NCI-H187 treated with DMSO at 0.1 percent for 48 hours (cell line): ENCODE measurements at places on chromosomes 5 and 9.
A peak's percentile ranks its signal among the peaks of the same experiment; 100 is the strongest.

- no peak for DNase-seq
These were observed 40.1 kb downstream of the SLC1A1 start for GRCh38 chr9:4530375-4530774.

GRCh38 chr5:165231821-165232508, 1726.5 kb downstream of the MAT2B start:
- DNase-seq = no peak

- no peak for DNase-seq
These were observed 12.9 kb downstream of the GRXCR2 start for GRCh38 chr5:145859897-145860296.

GRCh38 chr9:136625101-136626065, 37.3 kb upstream of the EGFL7 start:
- DNase-seq = no peak

DNA sequence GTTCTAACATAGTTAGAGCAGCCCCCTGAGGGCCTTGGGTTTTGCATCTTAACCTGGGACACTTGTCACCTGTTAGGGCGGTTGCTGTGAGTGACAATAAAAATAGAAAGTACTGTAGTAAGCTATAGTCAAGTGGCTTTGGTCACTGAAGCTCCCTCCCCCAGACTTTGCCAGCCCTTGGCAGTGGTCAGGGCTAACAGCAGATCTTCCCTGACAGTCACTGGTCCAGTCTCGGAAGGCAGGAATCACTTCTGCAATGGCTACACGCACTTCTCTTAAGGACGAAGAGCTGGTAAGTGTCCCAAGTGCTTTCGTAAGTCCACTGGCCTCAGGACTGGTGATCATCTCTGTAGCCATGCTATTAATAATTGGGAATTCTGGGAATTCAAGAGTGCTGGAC, 115.0 kb upstream of the RUSC2 start:
- DNase-seq = no peak

GRCh38 chr5:7393921-7394799, 1.8 kb upstream of the ADCY2 start:
- no peak for DNase-seq

DNA sequence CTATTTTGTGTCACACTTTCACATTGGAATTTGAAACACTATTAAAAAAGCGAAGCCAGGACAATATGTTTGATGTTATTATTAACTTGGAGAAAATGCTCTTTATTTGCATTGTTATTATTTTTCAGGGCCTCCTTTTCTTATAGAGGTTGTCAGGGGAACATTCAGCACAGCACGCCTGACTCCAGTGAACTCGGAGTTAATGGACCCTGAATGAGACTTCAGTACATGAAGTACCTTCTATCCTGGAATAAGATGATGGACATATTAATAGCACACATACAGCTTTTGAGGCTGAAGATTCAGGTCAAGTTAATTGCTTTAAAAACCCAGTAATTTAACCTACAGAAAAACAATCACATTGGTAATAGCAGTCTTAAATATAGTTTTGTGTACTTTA, 652.9 kb downstream of the SEMA5A start:
- no peak for DNase-seq

DNA sequence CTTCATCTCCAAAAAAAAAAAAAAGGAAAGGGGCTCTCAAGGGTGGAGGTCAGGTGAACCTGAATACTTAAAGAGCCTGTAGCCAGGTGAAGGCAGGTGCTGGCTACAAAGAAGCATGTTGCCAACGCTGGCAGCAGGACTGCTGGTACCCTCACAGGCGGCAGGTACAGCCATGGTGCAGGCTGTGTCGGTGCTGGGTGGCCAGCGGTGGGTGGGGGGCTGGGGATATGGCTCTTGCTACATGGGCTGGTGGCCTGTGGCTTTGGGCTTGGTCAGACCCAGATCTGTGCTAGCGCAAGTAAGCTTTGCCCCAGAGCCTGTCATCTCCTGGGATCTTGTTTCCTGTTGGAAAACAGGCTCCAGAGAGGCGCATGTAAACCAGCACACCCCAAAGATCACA, 86.3 kb upstream of the PHYKPL start:
- no peak for DNase-seq

- DNase-seq = no peak
These were observed 79.0 kb upstream of the TRIM32 start for GRCh38 chr9:116608064-116608463.

DNA sequence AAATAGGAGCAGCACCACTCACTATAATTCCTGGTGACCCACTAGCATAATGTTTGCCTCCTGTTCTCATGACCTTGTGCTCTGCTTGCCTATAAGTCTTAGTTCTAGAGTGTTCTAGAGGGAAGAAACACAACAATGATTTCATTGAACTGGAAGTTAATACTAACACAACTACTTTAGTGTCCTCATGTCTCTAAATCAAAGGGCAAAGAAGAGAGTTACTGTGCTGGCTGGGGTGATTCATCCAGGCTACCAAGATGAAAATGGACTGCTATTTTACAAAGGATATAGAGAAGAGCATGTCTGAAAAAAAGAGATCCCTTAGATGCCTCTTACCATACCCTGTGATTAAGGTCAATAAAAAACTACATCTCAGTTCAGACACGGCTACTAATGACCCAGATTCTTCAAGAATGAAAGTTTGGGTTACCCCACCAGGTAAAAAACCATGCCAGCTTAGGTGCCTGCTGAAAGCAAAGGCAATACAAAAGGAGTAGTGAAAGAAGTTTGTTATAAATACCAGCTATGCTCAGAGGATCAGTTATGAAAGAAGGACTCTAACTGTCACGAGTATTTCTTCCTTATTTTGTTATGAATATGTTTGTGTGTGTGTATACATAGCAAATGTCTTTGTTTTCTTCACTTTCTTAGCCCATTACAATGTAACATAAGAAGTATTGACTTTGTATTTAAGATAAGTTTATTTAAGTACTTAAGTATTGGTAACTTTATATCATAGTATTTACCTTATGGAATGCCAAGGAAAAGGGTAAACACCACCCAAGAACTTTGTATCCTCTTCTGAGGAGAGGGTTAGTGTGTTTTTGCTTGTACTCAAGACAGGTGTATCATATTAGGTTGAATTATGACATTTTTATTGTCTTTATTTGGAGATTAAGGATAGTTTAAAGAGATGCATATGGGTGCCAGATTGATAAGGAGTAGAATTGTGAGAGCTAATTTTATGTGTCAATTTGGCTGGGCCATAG, 314.1 kb upstream of the PTGER4 start:
- no peak for DNase-seq

DNA sequence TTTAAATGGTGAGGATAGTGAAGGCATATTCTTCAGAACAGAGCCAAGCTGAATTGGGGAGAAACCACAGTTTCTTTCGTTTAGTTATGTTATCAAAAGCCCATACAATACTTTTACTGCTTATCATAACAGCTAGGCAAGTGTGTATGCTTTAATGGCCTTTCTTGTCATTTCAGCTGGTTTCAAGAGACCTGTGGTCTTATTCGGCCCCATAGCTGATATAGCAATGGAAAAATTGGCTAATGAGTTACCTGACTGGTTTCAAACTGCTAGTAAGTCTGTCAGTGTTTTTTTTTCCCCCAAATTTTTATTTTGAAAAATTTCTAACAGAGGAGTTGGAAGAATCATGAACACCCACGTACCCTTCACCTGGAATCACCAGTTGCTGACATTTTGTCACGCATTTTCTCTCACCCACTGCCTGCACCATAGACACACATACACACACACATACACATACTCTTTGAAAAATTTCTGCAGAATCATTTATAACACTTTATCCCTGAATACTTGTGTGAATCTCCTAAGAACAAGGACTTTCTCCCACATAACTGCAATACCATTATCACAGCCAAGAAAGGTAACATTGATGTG, 63.7 kb downstream of the TJP2 start:
- no peak for DNase-seq

GRCh38 chr5:140336388-140336787, 10.0 kb downstream of the HBEGF start:
- no peak for DNase-seq

- DNase-seq = no peak
These were observed 253.4 kb downstream of the TRPM3 start for GRCh38 chr9:70868041-70868440.

DNA sequence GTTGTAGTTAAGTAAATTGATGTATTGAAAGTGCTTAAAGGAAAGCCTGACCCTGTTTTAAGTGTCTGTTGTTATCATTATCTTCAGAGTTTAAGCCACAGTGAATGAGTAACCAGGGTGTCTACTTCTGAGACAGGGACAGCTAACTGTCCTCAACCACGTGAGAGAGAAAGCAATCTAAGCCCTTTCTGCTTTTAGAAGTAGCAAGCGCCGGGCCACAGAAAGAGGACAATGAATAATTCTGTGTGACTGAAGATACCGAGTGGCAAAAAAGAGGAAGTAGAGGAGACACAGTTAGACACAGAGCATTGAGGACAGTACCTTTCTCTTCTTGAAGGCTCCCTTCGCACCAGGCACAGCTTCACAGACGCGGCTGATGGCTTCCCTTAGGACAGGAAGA, 86.3 kb downstream of the S1PR3 start:
- no peak for DNase-seq

- no peak for DNase-seq
These were observed 181.3 kb downstream of the DCP2 start for GRCh38 chr5:113157886-113158285.

DNA sequence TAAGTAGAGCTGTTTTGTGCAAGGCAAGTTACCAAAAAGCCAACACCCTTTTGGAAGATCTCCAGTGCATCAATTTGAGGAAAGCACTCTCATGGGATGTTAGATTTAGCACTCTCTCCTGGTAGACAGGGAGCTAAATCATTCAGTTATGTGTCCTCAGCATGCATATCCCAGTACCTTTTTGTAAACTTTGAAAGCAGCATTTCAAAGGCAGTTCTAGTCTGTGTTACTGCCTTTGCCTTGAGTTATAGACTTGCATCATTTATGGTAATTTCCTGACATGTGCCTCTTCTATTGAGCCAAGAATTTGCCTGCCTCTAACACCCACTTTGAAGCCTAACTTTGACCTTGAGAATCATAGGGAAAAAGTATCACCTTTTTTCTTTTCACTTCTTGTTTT, 120.6 kb downstream of the KIF4B start:
- DNase-seq = no peak

DNA sequence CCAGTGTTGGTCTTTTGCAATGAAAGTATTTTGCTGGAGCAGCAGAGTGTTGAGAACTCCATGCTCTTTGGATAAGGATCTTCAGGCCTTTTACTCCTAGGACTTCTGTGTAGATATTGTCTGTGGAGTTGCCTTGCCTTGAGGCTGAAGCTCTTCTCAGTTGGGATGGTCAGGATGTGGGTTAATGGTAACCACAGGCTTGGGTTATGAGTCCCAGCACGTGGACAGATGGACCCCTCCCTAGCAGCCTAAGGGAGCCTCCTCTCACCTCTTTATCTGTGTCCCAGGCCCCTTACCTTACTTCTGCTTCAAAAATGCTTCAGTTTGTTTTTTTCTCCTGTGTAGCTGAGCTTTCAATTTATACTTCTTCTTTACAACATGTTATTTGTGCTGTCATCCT, 109.9 kb downstream of the MEGF10 start:
- DNase-seq = no peak

GRCh38 chr5:90308787-90309585, 100.6 kb downstream of the CETN3 start:
- DNase-seq = no peak

- no peak for DNase-seq
These were observed 24.4 kb upstream of the ZSWIM6 start for GRCh38 chr5:61307611-61308010.

GRCh38 chr5:59095480-59095879, 512.6 kb downstream of the RAB3C start:
- no peak for DNase-seq

- DNase-seq = no peak
These were observed 181.9 kb upstream of the TBCA start for GRCh38 chr5:77957931-77958521.

DNA sequence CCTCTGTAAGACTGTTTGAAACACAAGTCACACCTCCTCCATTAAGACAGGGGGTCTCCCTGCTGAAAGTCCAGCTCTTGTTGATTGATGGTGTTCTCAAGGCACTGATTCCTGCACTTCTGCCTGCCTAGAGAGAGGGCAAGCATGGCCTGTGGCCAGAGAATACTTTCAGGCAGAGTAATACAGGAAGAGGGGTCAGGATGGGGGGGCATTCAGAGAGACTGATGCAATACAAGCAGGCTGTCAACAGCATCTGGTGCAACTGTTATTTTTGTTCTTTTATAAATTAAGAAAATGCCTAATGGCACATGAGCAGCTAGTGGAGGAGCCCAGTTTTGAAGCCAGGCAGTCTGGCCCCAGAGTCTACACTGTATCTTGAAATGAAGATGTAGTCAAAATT, 302.2 kb downstream of the DIRAS2 start:
- DNase-seq = no peak

DNA sequence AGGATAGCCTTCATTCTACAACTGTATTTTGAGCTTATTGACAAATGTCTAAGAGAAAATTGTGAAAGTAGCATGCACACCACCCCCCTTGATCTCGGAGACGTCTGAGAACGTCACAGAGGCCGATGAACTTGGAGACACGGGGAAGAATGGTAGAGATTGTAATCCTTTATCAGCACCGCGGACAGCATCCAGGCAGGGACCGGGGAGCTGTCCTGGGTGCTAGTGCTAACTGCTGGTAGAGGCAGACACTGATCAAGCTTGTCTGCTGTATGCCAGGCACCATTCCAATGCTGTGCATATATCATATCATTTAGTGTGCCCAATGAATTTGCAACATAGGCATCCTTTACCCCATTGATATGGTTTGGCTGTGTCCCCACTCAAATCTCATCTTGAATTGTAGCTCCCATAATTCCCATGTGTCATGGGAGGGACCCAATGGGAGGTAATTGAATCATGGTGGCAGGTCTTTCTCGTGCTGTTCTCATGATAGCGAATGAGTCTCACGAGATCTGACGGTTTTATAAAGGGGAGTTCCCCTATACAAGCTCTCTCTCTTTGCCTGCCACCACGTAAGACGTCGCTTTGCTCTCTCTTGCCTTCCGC, 98.8 kb downstream of the LHX2 start:
- DNase-seq = no peak

GRCh38 chr5:146647656-146648199, 131.7 kb upstream of the GPR151 start:
- peak; percentile 57 for DNase-seq

GRCh38 chr5:1243487-1244130, 18.4 kb downstream of the SLC6A18 start:
- no peak for DNase-seq

DNA sequence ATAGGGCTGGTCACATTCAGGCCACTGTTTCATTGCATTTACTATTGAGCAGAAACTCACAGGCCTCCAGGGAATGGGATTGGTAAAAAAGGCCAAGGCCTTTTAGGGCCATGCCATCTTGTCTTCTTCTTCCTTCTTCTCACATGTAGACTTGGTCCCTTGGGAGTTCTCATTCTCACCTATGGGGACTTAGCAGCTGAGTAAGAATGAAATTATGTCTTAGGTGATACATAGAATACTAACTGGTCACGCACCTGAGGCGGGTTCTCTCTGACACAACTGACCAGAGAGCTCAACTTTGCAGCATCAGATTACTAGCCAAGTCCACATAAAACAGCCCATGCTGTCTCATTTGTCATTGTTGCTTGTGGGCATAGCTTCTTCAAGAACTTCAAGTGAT, 641.8 kb downstream of the EFNA5 start:
- DNase-seq = no peak
